ENCODE measurements at places on chromosomes 3 and 15.

DNA sequence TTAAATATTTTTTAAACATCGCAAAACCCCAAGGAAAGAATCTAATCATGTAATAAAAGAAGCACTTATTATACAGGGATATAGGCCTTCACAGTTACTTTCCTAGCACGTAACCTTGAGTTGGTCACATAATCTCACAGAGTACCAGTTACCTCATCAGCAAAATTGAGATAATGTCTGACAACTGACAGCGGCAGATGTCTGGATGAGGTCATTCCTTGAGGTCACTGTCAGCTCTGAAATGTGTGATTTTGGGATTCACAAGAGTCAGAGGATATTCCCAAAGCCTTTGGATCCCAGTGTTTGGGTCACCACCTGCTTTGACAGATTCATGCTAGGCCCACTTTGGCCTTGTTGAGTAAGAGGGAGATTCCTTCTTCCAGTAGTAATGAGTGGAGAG is 151.4 kb upstream of the SEMA6D start:
- DNase-seq = no peak

- DNase-seq = no peak
Observed at GRCh38 chr3:150371741-150372254, 36.3 kb upstream of the TSC22D2 start.

DNA sequence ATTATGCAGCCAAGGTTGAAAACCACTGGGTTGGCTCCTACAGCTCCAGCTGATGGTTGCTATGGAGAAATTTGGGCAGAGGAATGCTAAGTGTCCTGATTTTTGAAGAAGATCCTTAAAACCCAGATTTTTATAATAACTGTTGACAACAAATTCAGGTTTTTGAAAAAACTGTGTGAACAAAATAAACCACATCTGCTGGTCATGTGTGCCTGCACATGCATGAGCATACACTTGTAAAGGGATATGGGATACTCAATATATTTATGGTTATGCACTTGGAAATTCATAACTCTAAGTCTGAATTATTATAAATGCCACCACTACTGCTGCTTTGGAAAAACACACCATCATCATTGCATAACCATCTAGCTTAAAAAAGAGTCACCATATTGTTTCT is 133.7 kb downstream of the THRB start:
- no peak for DNase-seq

DNA sequence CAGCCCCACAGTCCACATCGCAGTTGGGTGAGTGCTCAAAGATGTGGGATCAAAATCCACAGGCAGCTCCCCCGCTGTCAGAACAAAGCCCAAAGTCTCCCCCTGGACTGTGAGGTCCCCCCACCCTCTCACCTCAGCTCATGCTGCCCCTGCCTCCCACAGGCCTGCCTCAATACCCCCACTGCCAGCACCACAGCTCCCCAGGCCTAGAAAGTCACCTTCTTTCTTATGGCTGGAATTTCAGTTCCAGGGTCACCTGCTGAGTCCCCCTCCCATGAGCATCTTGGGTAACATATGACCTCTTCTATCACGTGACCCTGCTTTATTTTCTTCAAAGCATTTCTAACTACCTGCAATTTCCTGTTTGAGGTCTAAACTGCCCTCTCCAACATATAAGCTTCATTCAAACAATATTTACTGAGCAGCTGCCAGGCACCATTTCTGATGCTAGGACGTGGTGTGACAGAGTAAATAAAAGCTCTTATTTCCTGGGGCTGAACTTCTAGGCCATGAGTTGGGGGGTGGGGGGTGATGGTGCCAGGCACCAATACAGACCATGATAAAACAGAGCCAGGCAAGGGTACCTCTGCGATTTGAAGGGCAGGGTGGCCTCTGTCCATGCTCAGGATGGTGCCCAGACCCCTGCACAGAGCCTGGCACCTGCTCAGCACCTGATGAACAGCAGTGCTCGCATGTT is 2.4 kb upstream of the TMEM89 start:
- DNase-seq = peak; percentile 79

- no peak for DNase-seq
Observed at GRCh38 chr3:24062916-24063315, 117.8 kb downstream of the NR1D2 start.

DNA sequence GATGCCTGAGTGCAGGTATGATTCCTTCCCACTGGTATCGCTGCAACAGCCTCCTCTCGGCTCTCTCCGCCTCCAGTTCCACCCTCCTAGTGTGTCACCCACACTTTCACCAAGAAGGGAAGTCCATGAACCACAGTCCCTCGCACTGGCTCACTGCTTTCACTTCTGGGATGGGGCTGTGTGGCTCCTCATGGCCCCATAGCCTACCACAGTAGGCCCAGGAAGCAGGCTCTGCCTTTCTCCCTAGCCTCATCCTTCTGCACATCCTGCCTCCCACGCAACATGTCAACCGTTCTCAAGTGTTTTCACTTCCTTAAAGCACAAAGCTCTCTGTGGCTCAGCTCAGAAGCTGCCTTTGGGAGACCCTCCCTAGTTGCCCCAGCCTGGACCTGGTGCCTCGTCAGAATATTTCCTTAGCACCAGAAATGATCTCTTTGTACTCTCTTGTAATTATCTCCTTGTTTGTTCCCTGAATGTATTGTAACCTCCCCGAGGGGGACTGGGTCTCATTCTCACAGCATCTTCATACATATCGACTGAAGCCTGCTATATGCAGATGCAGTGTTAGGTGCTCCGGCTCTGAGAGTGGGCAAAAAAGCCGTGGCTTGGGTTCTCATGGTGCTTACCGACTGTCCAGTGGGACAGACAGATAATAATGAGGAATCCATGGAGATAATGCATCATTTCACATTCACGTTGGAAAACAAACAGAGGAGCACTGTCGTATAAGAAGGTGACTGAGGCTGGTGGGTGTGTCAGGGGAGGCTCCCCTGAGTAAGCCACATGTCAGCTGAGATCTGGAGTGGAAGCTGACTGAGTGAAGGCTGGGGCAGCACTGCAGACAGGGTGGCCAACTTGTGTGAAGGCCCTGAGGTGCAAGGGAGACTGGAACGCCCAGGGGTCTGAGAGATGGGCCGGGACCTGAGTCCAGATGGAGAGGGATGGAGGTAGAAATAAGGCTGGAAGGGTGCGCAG is 107.1 kb downstream of the DGKG start:
- no peak for DNase-seq

- no peak for DNase-seq
Observed at GRCh38 chr3:101072300-101072699, 79.1 kb upstream of the ABI3BP start.

- no peak for DNase-seq
Observed at GRCh38 chr3:136690599-136690998, 61.6 kb downstream of the STAG1 start.

GRCh38 chr3:134214239-134214638 is 36.4 kb downstream of the RYK start:
- DNase-seq = no peak

DNA sequence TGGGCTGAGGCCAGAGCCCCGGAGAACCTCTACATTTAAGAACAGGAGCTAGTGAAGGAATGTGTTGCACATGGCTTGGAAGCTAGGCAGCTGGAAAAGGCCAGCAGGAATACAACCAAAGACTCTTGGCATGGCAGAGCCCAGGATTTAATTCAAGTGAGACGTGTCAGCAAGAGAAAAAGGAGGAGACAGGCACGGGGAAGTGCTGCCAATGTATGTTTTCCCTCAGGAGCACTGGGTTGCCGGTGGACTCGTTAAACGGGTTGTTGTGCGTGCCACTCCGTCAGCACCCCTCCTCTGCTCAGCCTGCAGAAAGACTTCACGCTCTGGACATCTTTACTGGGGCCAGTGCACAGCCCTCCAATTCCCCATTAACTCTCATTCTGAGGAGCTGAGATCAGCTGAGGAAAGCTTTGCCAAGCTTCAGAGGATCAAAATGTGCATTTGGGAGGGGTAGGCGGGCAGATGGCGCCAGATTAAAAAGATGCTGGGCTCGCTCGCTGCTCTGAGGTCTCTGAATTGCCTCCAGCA is 103.7 kb downstream of the PDZRN3 start:
- no peak for DNase-seq

DNA sequence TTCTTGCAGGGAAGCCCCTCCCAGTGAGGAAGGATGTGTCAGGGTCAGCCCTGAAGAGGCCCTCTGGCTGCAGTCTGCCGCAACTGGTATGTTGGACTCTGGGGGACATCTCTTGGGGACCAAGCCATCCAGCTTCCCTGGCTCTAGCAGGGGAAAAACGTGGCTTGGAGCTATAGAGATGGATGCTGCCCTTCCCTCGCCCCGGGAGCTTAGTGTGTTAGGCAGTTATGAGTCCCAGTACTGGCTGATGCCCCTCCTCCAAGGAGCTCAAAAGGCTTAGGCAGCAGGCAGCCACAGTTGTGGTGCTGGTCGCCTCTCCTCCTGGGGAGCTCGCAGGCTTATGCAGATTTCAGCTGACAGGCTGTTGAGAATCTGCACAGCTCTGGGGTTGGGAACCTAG is 353.1 kb upstream of the GBE1 start:
- DNase-seq = no peak

DNA sequence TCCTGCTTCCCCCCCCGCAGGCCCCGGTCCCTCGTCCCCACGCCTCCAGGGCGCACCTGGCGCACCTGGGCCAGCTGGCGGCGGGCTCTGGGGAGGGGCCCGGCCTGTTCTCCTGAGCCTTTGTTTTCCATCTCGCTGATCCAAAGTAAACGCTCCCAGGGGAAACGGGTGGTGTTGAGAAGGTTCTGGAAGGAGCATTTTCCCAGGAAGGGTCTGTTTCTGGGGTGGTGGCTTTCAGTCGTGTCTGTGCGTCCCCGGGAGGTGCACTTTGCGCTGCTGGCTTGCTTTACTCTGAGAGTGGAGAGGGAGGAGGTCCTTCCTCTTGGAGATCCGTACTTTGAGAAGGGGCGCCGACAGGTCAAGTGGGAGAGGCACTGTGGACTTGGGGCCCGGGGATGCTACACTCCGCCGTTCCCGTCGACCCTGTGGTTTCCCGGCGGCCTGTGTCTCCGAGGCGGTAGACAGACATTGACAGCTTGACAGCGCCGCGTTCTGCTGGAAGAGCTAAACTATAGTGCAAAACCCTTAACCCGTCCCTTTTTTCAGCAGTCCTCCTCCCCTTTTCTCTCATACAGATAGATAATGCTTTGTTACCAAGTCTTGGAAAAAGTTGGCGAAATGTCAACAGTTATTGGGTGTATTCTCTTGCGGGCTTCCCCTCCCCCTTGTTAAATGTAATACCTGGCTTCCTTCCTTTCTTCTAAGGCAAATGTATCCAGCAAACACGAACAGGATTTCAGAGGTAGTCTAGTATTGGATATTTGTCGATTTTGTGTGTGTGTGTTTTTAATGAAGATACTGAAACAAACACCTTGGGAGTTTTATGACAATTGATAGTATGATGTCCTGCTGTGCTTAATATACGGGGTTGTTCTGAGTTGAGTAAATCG is 6.5 kb downstream of the TPM1 start:
- peak; percentile 23 for DNase-seq

GRCh38 chr15:85118581-85118980 is 136.9 kb downstream of the PDE8A start:
- DNase-seq = no peak

- DNase-seq = no peak
Observed at GRCh38 chr15:84099181-84099580, 136.4 kb upstream of the GOLGA6L4 start.

GRCh38 chr3:131033480-131034080 is 6.9 kb downstream of the NEK11 start:
- peak; percentile 44 for DNase-seq

GRCh38 chr15:99603828-99604227 is 38.0 kb downstream of the MEF2A start:
- no peak for DNase-seq

- DNase-seq = no peak
Observed at GRCh38 chr15:31335989-31336592, 9.5 kb downstream of the KLF13 start.

- DNase-seq = no peak
Observed at GRCh38 chr15:74783072-74783807, 1.4 kb downstream of the CSK start.

GRCh38 chr15:27495963-27496459 is 525.0 kb downstream of the GABRG3 start:
- peak; percentile 64 for DNase-seq

DNA sequence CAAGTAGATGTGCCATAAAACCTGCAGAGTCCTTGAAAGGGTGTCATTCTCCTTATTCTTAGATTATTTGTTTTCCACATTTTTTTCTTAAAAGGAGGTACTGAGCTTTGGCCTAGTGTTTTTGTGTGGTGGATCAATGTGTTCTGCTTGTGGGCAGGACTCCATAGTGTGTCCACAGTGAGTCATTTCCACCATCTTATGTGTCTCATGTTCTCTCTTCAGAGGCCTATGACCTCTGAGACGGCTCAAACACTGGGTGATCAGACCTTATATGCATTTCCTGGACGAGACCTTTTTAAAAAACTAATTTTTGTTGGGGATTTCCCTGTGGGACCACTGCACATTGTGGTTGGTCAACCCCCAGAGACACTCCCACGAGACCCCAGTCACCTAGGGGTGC is 93.4 kb downstream of the CHCHD4 start:
- DNase-seq = no peak

All from NCI-H510A treated with DMSO at 0.1 percent for 48 hours (cell line).